ENCODE measurements at places on chromosomes 3 and 15.
A peak's percentile ranks its signal among the peaks of the same experiment; 100 is the strongest.

- DNase-seq, result no peak
Measured at GRCh38 chr15:70873232-70874054, 18.8 kb downstream of the THAP10 start.

DNA sequence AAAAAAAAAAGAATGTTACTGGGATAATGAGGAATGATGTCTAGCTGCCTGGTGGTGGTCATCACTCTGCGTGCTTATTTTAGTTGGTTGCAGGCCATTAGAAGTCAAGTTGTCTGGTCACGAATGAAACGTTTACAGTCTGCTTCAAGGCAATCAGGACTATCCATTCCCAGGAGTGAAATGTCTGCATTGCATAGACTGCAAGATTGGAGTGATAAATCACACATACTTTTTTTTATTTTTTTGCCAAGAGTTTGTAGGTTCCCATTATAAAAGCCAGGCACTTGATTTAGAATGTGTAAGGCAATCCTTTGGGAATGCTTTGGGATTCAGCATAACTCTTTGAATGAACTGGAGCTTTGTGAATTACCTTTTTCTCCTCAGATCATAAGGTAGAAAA, 132.3 kb downstream of the STAC start:
- no peak for DNase-seq

- DNase-seq, result no peak
Measured at GRCh38 chr3:137938876-137939275, 71.1 kb upstream of the CLDN18 start.

DNA sequence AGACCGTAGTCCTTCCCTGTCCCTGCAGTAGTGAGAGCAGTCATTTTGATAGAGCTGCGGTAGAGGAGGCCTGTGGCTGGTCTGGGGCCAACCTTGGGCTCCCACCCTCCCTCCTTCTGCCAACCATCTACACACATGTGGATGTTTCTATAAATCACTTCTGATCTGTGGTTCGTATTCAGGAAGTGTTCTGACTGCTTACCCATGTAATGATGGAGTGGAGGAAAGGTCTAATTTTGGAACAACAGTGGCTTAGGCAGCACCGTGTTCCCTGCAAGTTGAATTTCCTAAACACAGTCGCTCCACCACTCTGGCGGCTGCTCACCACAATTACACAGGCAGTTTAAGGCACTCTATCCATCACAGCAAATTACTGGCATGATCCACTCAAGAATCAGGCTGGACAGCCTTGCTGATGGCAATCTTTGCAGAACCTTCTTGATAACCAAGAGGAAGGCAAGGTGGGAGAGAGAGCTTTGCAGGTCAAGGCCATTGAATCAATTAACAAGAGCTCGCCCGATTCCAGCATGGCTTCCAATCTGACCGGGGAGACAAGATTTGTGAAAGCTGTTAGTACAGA, 104.7 kb upstream of the VEPH1 start:
- no peak for DNase-seq

DNA sequence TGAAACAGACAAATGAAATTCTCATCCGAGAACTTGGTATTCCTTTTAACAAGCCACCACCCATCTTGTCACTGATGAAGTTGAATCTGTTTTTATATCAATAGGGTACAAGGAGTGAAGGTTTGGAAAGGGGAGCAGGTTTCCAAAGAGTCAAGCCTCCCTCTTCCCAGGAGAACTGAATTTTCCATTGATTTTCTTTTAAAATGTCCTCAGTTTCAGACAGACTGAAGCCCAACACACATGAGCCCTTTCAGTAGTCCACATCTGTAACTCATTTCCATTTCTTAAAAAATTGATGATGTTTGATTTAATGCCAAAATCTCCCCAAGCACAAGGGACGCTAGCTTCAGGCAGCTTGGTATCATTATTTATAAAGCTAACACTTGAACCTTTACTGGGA, 187.7 kb downstream of the FOXB1 start:
- DNase-seq, result no peak

DNA sequence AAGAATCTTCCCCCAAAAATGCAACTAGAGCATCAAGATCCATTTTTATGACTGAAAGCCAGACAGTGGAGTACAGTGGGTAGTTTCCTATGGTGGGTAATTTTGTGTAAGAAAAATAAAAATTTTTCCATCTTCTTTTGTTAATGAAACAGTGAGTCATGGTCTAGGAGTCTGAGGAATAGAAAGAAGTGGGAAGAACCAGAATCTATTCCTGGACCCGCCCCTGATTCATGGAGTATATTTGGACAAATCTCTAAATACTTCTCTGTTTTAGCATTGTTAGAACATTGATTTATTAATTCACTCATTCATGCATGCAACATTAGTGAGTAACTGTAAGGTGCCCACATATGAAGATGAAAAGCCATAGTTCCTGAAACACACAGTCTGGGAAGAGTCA, 304.5 kb upstream of the GPR149 start:
- no peak for DNase-seq

DNA sequence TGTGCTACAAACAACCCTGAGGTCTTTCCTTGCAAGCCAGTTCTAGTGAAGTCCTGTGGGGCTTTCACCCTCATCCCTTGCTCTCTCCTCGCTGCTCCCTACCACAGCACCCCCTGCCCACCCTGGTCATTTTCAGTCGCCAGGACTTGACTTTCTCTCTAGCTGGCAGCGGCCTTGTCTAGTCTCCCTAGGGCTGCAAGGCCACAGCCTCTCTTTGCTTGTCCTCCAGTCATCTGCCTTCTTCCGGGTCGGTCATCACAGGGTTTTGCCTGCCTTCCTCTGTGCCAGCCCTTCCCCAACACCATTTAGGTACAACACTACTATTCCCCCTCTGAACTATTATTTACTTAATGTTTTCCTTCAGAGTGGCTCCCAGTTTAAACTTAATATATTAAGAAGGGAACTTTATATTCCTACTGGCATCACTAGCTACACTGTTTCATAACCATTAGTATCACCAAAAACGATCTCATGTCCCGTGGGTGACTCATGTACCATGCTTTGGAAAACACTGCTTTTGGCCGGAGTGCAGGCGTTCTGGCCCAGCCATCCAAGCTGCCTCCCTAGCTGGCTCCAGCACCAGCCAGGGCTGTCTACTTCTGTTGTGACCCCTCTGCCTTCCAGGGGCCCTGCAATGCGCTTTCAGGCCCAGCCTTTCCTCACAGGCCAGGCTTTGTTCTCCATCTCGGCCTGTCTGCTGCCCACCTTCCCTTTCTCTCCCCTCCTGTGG, 21.4 kb downstream of the FAH start:
- DNase-seq, result no peak

- no peak for DNase-seq
Measured at GRCh38 chr3:152586974-152587373, 248.0 kb upstream of the P2RY1 start.

DNA sequence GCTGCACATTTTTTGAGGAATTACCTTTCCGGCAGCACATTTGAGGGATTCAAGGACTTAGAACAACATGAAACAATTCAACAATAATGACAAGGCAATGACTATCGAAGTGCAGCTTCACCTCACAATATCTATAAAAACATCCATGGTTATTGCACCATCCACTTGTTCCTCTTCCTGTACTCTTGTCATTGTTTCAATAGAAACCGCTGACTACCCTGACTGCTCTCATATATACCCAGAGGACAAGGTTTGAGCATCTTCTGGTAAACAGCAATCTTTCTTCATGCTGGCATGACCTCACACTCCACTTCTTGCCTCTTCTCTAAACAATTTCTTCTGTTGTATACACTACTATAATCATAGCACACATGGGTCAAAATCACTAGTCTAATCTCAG, 864.9 kb downstream of the FHIT start:
- peak; percentile 94 for DNase-seq

GRCh38 chr15:50605462-50605861, 59.0 kb upstream of the USP50 start:
- no peak for DNase-seq

DNA sequence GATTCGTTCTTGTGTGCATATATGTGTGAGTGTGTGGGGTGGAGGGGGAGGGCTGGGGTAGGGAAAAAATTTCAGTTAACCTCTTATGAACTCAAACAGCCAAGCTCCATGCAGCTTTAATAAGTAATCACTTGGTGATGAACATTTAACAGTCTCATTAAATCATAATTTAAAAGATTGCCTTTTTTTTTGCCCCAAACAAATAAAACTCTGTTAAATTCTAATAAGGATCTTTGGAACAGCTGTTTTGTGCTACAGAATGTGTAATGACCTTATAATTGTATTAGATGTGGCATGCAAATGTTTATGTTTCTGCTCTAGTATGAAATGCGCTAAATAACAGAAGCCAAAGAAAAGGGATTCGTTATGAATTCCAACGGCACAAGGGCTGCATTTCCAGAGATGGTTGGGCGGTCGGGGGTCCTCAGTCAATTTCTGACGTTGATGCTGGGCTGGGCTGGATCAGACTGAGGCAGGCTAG, 80.0 kb upstream of the RORA start:
- no peak for DNase-seq

GRCh38 chr15:53837263-53837662, 77.8 kb upstream of the WDR72 start:
- DNase-seq, result no peak

GRCh38 chr3:102827386-102827785, 392.6 kb downstream of the ZPLD1 start:
- DNase-seq, result no peak

GRCh38 chr3:185067173-185067572, 85.7 kb downstream of the C3orf70 start:
- no peak for DNase-seq

GRCh38 chr15:63077952-63078351, 35.4 kb downstream of the TPM1 start:
- no peak for DNase-seq

DNA sequence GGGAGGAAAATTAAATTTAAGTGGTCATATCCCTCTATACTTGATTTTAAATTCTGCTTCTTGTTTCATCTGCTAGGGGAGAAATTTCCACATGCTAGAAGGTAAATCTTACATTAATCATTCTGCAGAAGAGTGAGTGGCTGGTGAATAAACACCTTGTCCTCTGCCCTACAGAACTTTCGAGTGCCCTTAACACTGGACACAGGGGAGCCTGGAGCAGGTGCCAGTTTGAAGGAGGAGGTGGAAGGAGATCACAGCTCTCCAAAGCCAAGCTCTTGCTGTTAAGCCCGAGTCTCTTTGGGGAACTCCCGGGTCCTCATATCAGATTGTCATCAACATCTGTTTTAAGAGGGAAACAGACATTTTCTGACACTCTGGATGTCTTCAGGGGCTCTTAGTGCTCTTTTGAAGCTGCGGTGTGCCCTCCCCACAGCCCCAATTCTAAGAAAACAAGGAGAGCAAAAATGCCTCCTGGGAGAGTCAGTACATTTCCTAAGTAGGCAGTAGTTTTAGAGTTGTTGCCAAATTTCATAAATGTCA, 31.3 kb downstream of the LAMP3 start:
- DNase-seq, result no peak

GRCh38 chr15:92817339-92817886, 82.7 kb upstream of the CHD2 start:
- DNase-seq, result peak; percentile 34

DNA sequence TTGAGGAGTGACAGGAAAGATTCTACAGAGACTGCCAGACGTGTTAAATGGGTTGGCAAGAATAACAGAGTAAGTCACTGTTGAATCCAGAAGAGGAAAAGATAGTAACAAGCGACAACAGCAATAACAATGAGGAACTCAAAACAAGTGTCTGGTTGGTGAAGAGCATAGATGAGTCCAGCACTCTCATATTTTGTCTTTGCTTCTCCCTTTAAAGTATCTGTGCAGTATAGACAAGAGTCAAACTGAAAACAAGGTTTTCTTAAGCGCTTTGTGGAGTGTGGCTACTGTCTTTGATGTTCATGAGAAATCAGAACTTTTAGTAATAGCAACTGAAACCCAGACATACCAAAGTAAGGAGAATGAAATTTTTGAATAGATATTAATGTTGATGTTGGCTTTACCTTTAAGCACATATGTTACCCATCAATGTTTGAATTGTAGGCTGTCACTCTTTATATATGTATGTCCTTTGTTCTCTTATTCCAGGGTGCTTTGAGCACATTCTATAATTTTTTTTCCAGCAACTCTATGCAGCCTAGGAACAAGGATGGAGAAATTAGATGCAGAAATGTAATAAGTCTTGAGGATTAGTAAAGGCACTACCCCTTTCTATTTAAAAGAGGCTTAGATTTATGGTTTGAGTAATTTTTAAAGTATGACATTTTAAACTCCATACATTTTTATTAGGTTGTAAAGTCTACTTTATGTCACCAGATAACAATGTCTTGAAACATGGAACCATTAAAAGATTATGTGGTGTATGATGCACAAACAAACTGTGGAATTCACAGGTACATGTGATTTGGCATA, 185.5 kb downstream of the NFKBIZ start:
- no peak for DNase-seq

DNA sequence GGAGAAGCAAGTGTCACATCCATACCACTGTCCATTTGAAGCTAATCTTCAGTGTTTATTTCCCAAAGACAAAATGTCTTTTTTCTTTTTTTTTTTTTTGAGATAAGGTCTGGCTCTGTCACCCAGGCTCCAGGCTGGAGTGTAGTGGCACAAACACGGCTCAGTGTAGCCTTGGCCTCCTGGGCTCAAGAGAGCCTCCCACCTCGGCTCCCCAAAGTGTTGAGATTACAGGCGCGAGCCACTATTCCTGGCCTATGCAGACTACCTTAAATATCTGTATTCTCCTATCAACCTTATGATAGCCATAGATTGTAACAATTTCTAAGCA, 27.7 kb upstream of the VPS33B start:
- no peak for DNase-seq

DNA sequence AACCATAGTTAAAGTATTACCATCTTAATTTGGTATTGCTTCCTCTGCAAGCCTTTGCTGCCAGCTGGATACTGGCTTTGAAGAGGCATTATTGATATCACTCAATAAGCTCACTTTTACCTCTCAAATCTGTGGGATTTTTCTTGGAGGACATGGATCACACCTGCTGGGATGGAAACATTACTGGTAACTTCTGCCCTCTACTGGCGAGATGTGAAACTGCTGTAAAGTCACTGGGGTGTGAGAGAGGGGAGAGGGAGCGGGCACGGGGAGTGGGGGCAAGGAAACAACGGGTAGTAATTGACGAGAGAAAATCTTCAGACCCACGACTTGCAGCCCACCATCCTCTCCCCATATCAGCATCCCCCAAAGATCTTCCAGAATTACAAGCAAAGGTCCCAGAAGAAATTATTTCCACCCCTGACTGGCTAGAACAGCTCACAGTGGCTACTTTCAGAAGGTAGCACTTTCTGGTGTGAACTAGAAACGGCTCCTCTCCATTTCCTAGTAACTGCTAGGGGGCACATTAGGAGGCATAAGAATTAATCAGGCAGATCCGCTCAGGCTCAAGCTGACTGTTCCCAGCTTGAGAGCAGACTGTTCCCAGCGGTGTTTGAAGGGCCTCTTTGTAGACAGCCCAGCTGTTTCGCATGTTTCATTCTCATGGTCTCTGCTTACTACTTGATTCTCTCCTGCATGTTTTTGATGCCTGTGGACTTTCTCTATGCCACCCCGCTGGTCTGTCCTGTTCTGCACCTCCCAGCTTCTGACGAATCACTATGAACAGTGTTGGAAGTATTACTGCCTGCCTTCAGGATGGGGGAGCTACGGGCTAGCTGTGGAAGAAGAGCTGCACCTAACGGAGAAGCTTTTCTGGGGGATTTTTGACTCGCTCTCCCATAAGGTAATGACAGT, 230.4 kb upstream of the CHRM5 start:
- DNase-seq, result peak; percentile 4

Measured in AML-193 (cell line).